ENCODE measurements at places on chromosomes 6 and 20.

- no peak for DNase-seq
Measured at GRCh38 chr6:129605967-129606366, 104.0 kb downstream of the ARHGAP18 start.

GRCh38 chr6:26158581-26159356 is 71.5 kb downstream of the HFE start:
- no peak for DNase-seq

GRCh38 chr6:139369568-139370282 is 4.7 kb downstream of the CITED2 start:
- no peak for DNase-seq

- no peak for DNase-seq
Measured at GRCh38 chr6:75296811-75297779, 12.5 kb upstream of the TMEM30A start.

DNA sequence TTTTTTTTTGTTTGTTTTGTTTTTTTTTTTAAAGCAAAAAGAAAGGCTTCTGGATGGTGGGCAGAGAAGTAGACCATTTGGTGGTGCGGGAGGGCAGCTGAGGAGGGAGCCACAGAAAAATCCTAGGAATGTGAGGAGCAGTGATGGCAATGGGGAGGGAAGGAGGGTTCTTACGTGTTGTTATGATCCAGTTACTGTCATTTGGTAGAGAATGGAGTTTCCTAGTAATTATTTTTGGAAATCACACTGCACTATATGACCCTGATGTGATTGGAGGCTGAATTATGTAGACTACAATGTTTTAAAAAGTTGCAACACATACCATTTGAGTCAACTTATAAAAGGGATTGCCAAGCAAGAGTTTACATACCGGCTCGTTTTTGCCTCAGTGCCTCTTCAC is 22.1 kb downstream of the ADGRF5 start:
- no peak for DNase-seq

DNA sequence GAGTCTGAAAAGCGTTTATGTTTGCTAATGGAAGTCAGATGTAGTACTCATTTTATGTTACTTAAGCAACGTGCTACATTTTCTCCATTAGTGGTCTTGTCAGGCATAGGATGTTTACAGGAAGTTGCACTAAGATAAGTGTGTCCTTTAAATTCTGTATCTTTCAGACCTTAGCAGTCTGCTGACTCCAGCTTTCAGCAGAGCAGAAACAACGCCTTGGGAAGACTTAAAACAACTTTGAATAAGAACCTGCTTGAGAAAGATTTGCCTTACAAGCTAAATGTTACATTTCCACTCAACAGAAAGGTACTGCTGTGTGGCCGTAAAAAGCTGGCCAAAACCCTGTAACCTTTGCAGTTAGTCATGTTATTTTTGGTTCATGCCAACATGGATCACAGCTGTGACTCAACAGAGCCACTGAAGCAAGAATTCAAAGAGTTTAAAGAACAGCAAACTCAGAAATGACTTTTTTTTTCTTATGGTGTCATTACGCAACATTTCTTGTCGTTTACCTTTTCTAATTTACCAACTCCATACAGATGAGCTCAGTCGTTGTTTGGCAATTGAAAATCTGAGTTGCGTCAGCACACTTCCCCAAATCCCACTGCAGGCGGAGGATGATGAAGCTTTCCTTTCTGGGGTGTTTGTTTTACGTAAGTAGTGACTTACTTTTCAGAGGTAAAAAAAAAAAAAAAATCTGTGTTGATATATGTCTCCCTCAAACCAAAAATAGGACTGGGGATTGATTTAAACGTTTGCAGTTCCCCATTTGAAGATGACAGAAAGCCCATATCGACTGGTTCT is 27.9 kb upstream of the BMP6 start:
- DNase-seq = no peak

- no peak for DNase-seq
Measured at GRCh38 chr6:166456395-166457156, 73.8 kb upstream of the MPC1 start.

- DNase-seq = no peak
Measured at GRCh38 chr6:12750416-12750815, 33.8 kb downstream of the PHACTR1 start.

GRCh38 chr6:88135578-88136114 is 30.5 kb downstream of the CNR1 start:
- DNase-seq = no peak

- DNase-seq = no peak
Measured at GRCh38 chr6:128464790-128465189, 55.6 kb downstream of the PTPRK start.

DNA sequence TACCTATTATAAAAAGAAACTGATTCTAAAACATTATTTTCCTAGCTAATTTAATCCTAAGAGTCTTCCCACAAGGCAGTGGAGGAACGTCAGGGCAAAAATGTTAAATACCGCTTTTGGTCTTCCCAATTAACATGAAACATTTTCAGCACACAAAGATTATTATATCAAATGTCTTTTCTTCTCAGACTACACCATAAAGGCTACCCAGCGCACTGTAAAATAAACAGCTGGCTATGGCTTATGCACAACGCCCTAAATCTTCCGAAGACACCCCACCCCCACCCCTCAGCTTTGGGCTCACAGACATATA is 1.0 kb downstream of the NUDT3 start:
- DNase-seq = no peak

GRCh38 chr6:127341471-127342202 is 1.8 kb downstream of the ECHDC1 start:
- DNase-seq = no peak

GRCh38 chr6:124879110-124879991 is 82.9 kb upstream of the RNF217 start:
- DNase-seq = no peak

DNA sequence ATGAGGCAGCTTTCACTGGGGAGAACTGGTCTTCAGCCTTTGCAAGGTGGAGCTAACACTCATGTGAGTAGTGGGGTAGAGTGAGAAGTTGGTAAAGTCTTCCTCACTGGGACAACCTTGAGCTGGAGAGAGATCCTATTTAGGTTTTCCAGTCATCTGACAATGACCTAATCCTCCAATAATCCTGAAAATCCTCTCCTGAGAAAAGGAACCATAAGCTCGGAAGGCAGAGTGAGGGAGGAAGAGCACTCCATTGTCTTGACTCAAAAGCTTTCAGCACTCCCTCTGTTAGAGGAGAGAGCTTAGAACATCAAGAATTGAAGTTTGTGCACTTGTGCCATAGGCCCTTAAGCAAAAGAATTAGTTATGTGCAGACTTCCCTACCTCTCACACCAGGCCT is 77.8 kb downstream of the TRAM2 start:
- no peak for DNase-seq

- no peak for DNase-seq
Measured at GRCh38 chr6:134295953-134296553, 21.9 kb downstream of the SGK1 start.

DNA sequence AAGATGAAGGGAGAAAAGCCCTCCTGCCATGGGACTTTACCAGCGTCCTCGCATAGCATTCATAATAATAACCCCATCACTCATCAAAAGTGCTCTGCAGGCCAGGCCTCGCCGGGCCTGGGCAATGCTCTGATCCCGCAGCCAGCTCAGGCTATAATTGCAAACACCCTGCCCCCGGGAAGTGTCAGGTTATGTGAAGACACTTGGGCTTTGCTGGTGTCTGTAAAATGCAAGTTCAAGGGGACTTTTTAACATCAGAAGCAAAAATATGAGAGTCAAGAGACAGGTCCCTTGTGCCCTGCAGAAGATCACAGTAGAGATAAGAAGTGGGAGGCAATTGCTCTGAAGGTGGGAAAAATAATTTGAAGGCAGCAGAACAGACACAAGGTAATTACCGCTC is 381.0 kb downstream of the MAFB start:
- no peak for DNase-seq

GRCh38 chr6:55802259-55802658 is 73.1 kb downstream of the BMP5 start:
- no peak for DNase-seq

DNA sequence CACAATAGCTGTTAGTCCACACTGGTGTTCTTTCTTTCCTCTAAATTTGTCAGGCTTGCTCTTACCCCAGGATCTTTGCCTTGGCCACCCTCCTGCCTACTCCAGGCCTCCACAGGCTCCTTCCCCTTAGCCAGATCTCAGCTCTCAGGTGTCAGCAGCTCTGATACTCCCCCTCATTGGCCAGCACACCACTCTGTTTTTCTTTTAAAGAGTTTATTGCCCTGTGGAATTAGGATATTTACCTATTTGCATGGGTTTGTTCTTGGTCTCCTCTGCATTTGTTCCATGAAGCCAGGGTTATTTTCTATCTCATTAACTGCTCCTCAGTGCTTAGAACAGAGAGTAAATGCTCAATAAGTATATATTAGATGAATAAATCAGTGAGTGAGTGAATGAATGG is 36.8 kb downstream of the GCNT2 start:
- DNase-seq = no peak

GRCh38 chr6:77740380-77740779 is 87.5 kb downstream of the MEI4 start:
- DNase-seq = no peak

GRCh38 chr6:170376386-170377043 is 70.0 kb downstream of the FAM120B start:
- DNase-seq = no peak

- no peak for DNase-seq
Measured at GRCh38 chr6:19757036-19757435, 80.1 kb upstream of the ID4 start.

- no peak for DNase-seq
Measured at GRCh38 chr20:38931984-38932383, 5.8 kb downstream of the FAM83D start.

DNA sequence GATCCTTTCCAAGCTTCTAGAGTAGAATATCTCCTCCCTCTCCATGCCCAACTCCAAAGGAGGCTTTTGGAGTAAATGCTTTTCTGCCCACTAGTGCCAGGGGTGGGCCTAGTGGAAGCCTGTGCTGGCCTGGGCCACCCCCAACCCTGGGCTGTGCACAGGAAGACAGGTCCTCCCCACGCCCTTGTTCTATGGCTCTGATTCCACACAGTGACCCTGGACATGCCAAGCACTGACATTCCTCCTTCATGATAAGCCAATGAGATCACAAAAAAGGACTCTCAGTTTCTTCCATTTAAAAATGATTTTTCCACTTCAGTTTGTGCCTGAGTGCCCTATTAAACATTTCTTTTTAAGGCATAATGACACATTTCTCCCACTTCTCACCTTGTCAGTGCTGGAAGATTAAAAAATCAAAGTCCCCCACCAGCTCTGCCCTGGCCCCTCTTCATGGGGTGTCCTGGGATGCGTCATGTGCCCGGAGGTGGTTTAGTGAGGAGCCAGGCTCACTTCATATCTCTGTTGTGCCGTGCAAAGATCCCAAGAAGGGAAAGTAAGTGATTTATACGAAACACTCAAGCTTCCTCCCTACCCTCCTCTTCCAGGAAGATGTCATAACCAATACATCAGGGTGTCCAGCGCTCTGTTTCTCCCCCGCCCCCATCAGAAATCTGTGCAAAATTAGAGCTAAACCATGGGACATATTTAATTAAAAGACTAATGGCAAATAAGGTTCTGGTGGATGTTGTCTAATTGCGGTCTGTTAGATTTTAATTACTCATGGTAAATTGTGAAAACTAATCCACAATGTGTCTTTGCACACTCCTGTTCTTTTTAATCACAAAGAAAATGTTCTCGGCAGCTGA is 255.0 kb downstream of the NRN1 start:
- DNase-seq = no peak

DNA sequence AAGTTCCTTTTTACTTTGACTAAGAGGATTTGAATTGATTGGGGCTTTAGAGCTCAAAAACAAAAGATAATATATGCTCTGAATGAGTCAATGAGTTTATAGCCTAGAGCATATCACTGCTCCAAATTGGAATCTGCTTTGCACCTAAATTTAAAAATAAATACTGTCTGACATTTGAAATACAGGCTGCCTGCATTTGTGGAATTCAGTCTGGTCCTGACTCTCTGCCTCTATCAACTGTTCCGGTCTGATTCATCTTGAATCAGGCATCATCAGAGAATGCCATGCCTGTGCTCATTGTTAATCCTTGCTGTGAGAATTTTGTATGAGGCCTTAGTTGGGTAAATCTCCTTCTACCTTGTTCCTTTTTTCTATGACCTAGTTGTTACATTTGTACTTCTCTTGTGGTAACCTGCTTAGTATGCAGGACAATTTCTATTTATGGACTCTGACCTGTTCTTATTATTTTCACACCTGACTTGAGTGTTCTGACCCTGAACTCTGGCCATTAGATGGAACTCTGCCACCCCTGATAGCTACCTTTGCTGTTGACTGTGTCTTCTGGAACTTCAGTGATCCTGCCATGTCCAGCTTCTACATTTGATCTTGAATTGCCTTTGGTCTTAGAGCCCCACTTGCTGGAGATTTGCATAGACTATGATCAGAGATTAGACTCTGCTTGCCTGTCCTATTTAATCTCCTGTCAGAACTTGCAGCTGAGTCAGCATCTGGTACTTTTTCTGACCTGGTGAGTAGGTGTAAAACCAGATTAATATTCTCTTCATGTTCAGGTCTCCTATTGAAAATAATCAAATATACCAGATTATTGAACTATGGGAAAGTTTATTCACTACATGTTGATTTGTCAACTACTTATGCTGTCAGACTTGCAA is 442.7 kb upstream of the HS3ST5 start:
- DNase-seq = no peak

- no peak for DNase-seq
Measured at GRCh38 chr6:117564681-117565080, 37.6 kb downstream of the GOPC start.

GRCh38 chr6:79640146-79641111 is 9.3 kb downstream of the SH3BGRL2 start:
- no peak for DNase-seq

Data from stimulated activated CD4-positive, alpha-beta T cell treated with anti-CD3 and anti-CD28 coated beads, TNF-alpha, amount 100 ng/mL, for 48 hours (primary cell).